ENCODE measurements at places on chromosomes 5 and 9. TPM values are rescaled to one million over a fixed set of nuclear protein-coding genes. Genes with fewer than 3 reads are reported as not detected.

DNA sequence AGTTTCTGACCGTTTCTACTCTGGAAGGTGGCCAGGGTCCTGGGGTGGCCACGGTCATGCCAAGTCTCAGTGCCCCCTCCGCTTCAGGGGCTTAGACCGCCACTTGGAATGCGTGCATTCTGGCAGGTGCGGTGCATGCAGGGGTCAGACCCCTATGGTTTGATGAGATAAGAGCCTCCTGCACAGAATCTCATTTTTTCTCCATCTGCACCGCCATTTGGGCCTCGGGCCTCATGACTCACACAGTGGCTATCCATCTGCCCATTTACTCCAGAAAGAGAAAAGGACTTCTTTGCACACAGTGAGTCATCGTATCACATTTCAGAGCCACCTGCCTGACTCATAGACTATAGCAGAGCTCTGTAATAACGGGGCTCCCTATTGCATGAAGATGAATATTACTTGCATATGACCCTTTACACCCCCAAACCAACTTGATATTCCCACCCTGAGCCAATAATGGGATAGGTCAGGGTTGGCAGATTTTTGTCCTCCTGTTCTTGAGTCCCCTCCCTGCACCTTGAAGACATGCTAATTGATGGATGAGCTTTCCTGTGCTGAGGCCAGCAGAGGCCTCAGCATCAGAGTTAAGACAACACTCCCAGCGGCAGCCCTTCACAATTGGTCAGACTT lies 157.4 kb downstream of the NR3C1 start:
- DNase-seq: no peak

DNA sequence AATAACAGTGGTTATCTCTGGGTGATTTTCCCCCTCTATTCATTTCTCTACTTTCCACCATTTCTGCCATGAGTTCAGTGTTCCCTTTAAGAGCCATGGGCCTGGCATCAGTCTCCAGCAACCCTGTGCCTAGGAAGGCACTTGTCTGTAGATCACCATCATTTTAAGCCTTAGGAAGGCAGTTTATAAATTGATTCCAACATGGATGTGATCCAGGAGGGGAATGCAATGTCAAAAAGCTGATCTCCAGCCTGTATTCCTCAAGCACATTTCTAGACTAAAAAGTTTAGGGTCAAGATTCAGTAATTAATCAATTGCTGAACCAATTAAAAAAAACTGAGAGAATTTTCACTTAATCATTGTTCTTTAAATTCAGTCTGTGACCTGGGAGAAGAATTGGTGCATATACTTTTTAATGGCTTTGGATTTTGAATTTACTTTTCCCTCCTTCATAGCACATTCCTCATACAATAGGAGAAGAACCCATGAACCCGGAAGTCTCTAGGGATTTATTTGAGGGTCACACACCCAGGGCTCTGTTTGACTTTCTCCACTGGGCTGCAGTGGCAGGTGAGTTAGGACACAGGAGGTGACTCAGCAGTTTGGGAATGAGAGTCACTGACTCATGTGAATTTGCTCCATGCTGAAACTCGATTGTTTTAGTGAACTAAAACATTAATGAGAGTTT lies 6.1 kb upstream of the ERMP1 start:
- peak; percentile 59 for DNase-seq

DNA sequence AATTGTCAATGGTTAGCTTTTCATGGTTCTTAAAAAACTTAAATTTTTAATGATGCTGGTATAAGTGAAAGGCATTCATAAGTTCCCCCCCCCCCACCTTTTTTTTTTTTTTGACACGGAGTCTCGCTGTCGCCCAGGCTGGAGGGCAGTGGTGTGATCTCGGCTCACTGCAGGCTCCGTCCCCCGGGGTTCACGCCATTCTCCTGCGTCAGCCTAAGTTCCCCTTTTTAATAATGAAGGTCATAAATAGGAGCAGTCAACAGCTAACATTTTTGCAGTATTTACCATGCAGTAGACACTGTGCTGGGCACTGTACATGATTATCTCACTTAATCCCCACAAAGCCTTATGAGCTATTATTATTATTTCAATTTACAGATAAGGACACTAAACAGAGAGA lies 556.3 kb downstream of the PDE4D start:
- DNase-seq: no peak

DNA sequence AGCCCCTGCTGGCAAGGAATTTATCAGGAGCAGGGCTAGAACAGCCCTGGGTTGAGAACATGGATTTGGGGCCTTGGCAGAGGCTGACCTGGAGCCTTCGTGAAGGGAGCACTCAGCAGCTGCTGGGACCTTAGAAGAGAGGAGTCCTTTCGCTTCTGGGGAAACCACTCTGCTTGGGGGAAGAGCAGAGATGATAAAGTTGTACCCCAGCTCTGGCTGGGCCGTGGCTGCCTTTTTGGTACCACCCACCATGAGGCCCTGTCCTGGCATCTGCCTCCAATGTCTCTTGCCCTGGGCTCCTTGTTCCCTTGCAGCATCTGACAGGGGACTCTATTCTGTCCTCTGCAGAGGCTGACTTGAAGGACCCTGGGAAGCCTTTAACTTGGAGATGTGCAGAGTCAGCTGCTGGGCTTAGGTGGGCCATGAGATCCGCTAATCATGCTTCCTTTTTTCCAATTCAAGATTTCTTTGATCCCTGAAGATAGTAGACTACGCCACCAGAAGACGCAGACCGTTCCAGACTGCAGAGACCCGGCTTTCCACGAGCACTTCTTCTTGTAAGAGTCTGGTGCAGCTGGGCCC lies 20.2 kb downstream of the RGS3 start:
- DNase-seq: no peak

DNA sequence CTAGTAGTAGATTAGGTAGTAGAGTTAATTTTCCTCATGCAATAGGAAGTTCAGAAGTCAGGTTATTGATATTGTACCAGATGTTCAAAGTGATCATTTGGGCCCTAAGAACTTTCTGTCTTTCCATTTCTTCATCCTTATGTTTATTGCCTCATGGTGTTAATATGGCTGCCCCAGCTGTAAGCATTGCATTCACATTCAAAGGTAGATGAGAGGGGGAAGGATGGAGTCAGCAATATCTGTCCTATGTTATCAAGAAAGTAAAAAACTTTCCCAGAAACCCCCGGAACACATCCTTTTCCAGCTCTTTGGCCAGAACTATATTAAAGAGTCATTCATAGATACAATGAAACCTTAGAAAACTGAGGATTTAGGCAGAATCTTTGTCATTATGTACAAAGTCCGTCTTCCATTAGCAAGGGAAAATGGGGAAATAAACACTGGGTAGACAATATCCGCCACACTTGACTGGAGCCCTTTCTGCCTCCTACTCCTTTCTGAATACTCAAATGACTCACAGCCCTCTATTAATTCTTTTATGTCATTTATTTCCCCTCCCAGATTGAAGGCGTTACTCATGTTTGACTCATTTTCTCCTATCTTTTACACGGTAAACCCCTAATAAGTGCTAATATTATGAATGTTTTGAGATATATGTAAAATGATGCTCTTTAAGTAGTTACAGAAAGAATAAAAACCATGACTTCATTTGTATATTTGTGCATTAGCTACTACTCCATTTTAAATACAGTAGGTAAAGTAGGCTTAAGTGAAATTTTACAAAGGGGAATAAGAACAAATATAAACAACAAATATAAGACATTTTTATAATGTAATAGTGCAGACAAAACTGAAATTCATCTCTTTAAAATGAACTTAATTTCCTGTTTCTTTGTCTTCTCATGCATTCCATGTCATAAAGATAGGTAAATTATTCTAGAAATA lies 127.6 kb downstream of the SLF1 start:
- no peak for DNase-seq

GRCh38 chr5:142202282-142202681 lies 93.7 kb downstream of the NDFIP1 start:
- DNase-seq: no peak

GRCh38 chr5:169944922-169945680 lies 35.2 kb downstream of the INSYN2B start:
- DNase-seq: no peak

DNA sequence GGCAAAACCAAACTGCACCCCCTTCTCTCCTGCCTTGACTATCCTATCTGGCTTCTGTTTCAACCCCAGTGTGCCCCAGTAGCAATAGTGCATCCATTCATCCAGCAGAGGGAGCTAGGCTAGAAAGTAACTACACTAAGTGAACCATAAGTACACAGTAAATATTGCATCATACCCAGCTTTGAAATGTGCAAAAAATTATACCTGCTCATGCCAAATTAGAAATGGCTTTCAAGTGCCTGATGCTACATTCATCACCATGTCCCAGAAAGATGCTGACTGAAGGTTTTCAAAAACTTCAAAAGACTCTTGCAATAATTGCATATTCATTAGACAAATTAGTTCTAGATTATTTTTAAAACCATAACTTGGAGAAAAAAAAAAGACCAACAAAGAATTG lies 153.5 kb downstream of the PRELID2 start:
- peak; percentile 50 for DNase-seq

DNA sequence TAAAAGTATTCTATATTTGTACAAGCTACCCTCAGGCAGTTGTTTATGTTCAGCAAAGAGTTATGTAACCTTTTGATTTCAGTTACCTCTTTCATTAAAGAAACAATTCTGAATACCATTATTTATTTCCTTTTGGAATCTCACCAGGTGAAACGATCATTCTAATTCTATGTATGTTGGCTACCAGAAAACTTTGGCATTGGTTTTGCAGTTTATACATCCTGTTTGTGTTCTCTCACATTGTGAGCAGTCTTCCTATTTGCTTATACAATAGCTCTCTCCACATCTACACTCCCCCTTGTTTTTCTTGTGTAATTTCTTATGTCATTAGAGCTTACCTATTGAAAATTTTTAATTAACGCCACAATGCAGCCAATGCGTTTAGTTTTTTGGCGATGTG lies 276.0 kb upstream of the MPDZ start:
- no peak for DNase-seq

GRCh38 chr9:4937446-4937845 lies 47.6 kb upstream of the JAK2 start:
- DNase-seq: no peak

DNA sequence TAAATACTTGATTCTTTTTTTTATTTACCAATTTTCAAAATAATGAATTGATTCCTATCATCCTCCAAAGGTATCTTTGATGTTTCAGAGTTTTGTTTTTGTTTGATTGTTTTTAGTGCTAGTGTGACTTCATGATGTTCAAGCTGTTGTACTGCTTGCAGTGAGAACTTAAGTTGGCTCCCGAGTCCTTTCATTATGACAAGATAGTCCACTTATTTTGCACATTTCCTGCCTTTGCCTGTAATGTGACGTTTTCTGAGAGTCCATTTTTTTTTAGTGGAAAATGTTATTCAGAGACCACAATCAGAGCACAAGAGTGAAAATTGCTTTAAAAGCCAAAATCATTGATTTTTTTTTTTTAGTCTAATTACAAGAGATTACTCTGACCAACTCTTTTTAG lies 60.1 kb upstream of the FCHO2 start:
- no peak for DNase-seq

DNA sequence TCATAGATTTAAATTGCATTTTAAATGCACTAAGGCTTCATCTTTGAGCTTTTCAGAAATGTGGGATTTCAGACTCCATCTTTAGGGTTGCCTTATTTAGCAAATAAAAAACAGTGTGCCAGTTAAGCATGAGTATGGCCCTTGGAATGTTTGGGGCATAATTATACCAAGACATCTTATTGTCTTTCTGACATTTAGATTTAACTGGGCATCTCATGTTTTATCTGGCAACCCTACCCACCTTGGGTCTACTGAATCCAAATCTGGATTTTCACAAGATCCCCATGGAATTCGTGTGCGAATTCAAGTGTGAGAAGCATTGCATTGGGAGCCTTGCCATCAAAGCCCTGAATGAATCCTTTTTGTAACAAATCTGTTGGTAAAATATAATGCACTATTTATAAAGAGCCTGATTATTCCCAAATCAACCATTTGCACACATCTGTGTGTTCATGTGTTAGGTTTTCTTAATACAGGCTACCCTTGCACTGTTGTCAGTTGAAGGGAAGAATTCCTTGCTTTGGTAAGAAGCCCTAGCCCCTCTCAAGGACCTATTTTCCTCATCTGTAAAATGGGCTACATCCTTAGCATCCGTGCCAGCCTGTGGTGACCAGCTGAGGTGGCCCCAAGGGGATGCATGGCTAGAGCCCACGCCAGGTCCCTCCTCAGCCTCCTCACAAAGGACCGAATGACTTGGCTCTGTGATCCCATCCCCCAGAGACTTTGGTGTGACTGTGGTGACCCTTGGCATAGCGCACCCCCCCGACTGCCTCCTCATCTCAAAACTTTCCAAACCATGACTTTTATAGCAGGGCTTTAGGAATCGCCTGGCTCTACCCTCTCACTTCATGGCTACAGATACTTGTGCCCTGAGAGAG lies 8.1 kb downstream of the GSN start:
- no peak for DNase-seq

DNA sequence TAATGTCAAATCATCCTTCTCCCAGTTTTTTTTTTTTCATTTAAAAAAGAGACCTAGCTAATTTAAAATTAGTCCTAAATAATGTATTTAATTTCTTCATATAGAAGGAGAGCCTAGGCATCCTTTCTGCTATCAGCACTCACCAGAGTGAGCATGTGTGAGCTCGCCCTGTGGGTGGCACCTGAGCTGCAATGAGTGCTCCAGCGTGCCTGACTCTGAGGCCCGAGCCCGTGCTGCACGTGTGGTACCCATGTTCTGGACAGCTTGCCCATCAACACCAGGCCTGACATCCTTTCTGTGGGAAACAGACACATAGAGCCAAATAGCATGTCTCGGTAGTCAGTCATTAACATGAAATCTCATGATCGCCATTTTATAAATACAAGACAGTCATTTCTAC lies 381.4 kb downstream of the DTWD2 start:
- DNase-seq: no peak

GRCh38 chr9:89032173-89032572 lies 40.9 kb downstream of the S1PR3 start:
- DNase-seq: no peak

DNA sequence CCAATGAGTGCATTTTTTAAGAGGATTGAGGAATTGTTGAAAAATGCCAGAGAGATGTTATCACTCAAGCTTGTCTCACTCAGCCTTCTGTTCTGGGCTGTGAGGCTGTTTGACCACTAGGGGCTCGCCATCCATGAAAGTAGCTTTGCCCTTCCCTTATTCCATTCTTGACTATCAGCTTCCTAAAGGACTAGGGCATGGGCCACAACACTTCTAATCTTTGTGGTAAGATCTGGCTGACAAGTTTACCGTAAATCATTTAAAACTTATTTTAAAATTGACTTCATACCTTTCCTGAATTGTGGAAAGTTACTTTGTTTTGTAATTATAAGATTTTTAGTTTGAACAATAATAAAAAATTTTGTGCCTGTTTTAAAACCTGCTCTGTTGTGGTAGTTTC lies 49.5 kb downstream of the TJP2 start:
- DNase-seq: peak; percentile 82

Gene ATP6V1G1
- total RNA-seq: 202 TPM

Gene ADAMTS2
- total RNA-seq: 9.0 TPM

Gene OBP2B
- total RNA-seq: not detected

Gene RIGI
- 7.9 TPM for total RNA-seq

Gene OR13C4
- not detected for total RNA-seq

Gene PLAC8L1
- not detected for total RNA-seq

Gene MORN5
- total RNA-seq: not detected

Gene C6
- total RNA-seq: 3.5 TPM

Gene F2RL1
- 14.9 TPM for total RNA-seq

Gene TXNDC8
- not detected for total RNA-seq

Gene PSD2
- 0.11 TPM for total RNA-seq
